ENCODE measurements at places on chromosomes 12 and 14.

GRCh38 chr12:94793191-94793595 lies 142.8 kb upstream of the TMCC3 start:
- DNase-seq: no peak

DNA sequence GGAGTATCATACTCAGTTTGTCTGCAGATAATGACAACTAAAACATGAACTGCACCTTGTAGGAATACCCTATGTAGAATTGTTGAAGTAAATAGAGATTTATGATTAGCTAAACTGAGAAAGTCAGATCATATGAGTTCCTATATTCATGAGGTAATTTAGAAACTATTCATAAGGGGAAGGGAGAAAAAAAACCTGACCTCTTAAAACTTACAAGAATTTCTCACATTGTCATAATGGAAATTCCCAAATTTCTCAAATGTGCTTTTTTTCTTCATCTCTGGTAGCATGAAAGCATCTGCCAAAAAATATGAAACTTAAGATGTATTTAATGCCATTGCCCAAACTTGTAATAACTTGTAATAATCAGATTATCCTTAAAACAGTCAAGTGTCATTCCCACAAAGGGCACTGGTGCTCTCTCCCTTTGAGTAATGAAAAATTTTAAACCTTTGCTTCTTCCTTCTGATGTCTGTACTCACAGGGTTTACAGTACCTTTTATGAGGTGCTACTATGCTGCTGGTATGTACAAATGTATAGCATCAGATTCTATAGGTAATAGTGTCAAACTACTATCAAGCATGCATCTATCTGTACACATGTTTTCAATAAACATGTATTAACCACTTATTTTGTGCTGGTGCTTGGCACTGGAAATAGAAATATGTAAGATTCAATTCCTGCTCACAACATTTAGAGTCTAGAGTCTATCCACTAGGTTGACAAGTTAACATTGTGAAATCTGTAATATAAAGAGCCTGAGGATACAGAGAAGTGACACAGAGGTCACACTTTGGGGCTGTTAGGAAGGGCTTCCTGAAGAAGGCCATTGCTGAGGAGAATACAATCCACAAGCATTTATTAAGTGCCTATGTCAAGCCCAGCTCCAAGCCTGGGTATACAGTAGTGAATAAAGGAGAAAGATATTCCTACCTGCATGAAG lies 17.4 kb upstream of the DRAM1 start:
- DNase-seq: no peak

GRCh38 chr14:61041704-61042103 lies 60.7 kb downstream of the SLC38A6 start:
- DNase-seq: no peak

GRCh38 chr12:69949311-69950002 lies 124.4 kb downstream of the MYRFL start:
- no peak for DNase-seq

DNA sequence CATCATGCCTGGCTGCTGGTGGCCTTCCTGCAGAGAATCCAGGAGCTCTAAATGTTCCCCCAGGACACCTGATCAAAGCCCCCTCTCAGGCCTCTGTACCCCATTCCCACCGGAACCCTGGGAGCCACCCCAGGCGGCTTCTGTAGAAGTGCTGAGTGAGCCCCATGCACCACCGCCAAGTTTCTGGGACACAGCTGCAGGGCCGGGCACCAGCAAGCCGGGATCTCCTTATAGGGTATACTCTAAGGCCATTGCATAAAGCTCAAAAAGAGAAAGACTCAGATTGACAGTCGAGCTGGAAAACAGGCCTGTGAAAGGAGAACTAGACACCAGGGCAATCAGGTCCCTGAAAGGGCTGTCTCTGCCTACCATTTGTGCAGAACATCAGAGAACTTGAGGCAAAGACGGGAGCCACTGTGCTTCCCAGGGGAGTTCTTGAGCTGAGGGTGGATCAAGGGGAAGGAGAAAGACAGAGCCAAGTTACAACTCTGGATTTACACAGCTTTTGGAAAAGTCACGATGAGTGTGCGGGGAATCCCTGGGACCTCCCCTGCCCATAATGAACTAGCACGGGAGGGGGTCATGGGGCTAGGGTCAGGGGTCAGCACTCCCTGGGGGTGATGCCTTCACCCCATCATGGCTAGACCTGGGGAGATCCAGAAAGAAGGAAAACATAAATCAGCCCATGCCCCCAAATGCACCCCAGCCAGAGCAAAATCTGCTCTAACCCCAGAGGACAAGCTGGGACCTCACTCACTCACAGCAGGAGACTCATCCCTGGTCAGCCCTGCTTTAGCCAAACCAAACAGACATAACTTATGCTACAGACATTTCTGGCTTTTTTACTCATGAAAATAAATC lies 51.1 kb downstream of the ITPK1 start:
- no peak for DNase-seq

DNA sequence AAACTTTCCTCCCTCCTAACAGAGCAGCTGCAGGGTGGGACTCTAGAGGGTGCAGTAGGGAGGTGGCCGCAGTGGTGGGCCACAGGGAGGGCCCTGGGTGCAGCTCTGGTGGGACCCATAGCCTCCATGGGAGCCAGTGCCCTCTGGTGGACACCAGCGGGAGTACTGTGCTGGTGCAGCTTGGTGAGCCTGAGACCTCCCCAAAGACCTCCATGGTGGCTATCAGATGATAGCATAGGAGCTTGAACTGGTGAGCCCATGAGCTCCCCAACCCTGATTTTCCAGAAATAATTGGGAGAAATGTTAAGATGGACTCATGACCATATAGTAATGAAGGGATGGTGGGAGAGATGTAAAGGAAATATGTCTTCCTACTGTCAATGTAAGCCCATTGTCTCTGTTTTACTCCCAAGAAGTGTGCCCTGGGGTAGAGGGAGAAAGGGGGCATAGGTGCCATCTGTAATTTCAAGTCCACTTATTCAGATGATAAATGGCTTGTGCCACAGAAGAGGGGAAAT lies 98.7 kb downstream of the GAS2L3 start:
- DNase-seq: no peak

DNA sequence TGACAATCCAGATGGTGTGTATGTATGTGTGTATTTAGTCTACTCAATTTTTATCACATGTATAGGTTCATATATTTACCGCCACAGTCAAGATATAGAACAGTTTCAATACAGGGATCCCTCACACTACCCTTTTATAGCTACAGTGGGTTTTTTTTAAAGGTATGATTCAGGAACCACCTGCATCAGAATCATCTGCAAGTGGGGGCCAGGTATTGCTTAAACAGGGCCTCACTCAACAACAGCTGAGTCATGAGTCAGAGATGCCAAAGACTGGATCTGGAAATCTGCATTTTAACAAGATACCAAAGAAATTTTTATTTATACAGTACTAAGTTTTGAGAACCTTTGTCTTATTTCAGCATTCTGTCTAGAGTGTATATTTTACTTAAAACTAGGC lies 117.6 kb downstream of the SLC35F4 start:
- no peak for DNase-seq

GRCh38 chr12:103354403-103354802 lies 141.4 kb downstream of the C12orf42 start:
- DNase-seq: no peak

- DNase-seq: no peak
These were observed 196.0 kb downstream of the DUSP6 start for GRCh38 chr12:89156340-89156739.

All from activated B cell treated with CpG ODN at 0.5 μM for 24 hours (primary cell).